ENCODE measurements at places on chromosomes 4 and X.

DNA sequence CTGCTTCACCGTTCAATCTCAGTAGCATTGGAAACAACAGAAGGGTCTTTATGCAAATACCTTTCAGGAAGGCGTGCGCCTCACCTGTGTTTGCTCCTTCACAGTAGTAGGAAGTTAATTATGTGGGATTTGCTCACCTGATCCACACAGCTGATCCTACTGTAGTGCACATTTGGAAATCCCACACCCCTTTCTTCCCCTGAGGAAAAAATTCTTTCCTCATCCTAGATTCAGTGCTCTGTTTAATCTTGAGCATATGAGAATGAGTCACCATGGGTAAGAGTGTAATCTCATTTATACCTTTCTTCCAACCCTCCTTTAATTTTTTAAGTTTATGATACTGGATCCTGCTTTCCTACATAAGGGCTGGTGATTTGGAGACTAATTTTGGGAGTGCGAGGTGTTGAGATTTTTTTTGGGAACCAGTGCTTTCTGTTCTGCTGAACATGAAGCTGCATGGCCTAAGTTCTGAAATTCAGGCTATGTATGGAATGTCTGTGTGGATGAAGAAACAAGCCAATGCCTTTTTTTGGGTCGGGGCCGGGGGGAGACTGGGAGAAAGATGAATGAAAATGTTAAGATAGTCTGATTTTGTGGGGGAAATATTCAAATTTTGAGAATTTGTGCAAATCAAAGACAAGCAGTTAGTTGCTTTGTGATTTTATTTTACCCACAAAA is 19.0 kb downstream of the GAB1 start:
- DNase-seq: no peak

DNA sequence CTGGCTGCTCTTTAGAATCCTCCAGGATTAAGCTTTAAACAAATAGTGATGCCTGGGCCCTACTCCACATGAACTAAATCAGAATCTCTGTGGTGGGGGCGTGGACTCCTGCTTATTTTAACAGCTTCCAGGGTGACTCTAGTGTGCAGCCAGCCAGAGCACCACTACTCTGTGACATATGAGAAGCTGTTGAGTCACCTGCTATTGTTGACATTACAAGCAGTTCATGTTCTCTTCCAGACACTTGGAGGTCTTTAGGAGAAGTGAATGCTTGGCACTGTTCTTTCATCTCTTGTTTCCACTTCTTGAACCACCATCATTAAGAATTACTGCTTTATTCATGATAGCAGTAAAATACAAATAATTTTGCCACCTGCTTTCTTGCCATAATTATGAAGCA is 426 bp upstream of the C4orf51 start:
- DNase-seq: peak; percentile 68

GRCh38 chr4:40262077-40262528 is 65.3 kb downstream of the RHOH start:
- no peak for DNase-seq

DNA sequence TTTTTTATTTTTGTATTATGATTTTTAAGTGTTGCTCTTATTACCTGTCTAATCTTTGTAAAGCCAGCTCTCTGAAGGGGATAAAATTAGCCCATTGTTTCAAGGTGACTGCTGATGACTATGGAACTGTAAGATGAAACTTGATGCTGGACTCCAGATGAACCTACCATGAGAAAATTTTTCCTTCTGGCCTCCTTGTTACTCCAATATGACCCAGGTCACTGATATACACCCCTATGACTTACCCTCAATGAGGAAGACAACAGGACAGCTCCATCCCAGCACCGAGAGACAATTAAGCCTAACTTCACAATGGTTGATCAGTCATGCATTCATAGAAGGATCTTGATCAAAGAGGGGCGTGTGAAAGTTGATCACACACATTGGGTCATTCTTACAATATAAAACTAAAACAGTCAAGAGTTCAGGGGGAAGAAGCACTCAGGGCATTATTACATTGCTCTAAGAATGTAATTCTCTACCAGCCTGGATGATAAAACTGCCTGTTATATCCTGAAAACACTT is 230.8 kb upstream of the AGTR2 start:
- no peak for DNase-seq

DNA sequence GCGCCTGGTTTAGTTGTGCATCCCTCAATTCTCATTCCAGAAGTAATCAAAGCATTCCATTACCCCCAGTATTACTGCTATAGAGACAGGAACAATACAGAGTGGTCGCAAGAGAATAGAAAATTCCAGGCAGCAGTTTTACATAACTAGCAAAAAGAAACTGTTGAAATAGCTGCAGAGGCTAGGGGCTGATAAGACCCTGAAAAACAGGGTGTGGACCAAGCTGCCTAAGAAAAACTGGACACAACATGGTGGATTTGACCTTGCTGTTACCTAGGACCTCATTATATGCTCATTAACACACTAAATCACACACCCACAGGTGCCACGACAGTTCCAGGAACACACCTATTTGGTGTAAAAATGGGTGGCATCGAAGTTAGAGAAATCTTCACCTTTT is 15.4 kb downstream of the EPGN start:
- DNase-seq: no peak

DNA sequence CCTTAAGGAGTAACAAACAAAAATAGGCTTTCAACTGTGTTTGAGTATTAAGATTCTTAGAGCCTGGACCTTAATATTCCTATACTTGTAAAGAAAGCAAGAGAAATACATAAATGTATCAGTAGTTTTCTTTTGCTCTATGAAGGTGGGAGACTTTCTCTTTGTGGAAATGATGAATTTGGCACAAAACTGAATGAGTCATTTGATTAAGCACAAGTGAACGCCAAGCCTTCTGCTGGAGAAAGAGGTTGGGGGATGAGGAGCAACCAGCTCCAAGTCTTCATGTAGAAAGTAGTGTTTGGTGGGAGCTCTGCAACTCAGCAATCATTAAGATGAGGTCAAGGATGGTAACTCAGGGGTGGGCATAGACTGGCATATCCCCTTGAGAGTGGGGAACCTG is 49.6 kb downstream of the MEPE start:
- no peak for DNase-seq

DNA sequence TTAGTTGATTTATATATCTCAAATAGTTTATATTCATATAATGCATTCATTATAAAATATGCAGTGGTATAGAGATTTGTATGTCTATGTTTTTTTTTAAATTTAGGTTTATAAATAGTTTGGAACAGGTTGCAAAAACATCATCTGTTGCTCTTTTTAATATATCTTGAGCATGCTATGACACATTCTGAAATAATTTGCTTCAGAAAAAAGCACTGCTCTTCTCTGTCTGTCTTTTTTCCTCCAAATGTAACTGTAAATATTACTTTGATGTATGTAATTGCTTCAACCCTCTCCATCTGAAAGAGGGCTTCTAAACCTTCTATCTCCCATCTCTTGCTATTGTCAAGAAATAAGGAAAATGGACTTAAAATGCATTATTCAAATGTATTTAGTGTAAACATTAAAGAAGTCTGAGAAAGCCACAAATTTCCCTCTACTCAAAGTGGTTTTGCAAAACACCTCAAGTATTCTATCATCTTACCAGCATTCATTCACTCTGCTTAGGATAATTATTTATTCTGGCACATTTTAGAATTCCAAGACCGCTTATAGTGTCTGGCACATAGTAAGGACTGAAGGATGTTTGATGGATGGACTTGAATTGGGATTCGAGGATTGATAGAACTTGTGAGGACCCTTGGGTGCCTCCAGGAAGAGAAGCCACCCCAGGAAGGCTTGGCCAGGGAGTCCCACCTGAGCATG is 87.8 kb downstream of the CLNK start:
- no peak for DNase-seq

DNA sequence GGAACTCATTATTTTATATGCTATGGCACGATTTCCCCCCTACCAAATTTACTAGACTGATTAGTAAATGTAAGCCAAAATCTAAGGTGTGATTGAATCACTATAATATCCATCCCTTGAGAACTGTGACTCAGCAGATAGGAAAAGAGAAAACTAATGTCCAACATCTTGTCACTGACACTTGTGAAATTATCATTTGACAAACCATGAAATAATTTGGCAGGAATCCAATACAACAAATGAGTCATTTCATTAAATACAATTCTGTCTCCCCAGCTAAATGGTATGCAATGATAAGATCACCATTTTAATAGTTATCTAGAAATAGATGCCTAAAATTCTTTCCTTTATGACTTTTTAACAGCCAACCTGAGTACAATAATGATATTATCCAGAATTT is 462.3 kb downstream of the DMD start:
- DNase-seq: no peak

GRCh38 chr4:85812776-85813175 is 337.8 kb downstream of the ARHGAP24 start:
- DNase-seq: no peak

DNA sequence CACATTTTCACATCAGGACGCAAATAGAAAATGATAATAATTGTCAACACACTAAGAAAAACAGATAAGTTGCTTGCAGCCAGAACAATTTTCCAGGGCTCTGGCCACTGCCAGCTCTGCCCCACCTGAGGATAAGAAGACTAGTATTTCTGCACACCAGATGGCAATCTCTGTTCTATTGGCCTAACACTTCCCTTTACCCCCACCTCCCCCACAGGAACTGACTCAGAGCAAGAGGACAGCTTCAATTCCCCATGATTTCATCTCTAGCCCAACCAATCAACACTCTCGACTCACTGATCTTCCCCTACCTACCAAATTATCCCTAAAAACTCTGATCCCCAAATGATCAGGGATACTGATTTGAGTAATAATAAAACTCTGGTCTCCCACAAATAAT is 164.0 kb downstream of the SMARCA1 start:
- DNase-seq: no peak

- no peak for DNase-seq
Observed at GRCh38 chr4:180953572-180953971, 1289.6 kb upstream of the TENM3 start.

GRCh38 chr4:180850318-180850940 is 1392.8 kb upstream of the TENM3 start:
- no peak for DNase-seq

- DNase-seq: no peak
Observed at GRCh38 chr4:111572470-111572869, 572.8 kb upstream of the FAM241A start.

- DNase-seq: peak; percentile 33
Observed at GRCh38 chr4:107037199-107037584, 1.1 kb upstream of the DKK2 start.

DNA sequence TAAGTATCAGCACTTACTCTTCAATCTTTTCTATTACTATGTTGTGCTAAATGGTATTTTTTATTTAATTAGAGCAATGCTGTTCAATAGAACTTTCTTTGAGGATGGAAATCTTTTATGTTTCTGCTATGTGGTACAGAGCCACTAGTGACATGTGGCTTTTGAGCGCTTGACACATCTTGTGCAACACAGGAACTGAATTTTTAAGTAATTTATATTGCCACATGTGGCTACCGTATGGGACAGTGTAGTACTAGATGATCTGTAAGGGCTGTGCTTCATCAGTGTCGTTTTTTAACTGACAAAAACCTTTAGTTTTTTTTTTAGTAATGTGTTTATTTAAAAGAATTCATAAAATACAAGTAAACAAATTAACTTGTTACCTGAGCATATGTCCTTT is 22.4 kb downstream of the HPRT1 start:
- no peak for DNase-seq

DNA sequence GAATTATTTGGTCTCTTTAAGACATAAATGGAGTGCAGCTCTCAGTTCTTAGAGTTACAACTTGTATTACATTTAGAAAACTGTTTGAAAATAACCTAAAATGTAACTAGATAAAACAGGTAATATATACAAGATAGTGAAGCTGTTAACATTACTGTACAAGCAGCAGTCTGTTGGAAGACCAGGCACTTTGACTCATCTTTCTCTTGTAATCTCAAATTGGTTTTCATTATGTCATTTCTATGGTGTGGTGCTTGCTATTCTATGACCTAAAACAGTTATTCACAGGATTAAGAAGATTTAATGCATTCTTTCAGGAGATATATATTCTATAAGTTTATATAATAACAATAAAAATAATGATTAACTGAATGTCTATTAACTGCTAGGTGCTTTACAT is 282.5 kb upstream of the PITX2 start:
- no peak for DNase-seq

GRCh38 chr4:8422327-8422726 is 18.2 kb downstream of the ACOX3 start:
- no peak for DNase-seq

GRCh38 chrX:21838937-21839333 is 482 bp upstream of the MBTPS2 start:
- DNase-seq: no peak

DNA sequence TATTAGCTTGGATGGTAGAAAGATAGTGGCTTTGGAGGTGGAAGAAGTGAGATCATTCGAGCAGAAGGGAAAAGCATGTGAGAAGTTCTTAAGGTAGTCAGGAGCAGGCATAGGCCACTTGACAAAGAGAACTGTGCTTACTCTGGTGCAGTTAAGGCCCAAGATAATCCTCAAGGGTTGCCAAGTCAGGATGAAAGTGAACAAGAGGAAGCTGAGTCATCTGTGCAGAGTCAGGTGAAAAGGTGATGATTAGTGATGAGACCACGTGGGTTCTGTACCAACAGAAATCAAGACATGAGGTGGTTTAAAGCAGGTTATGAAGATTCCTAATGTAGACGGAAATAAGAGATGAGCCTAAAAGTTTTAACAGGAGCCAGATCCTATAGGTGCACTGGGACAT is 369.8 kb downstream of the DTHD1 start:
- DNase-seq: no peak

- no peak for DNase-seq
Observed at GRCh38 chrX:38347136-38347535, 5.3 kb upstream of the OTC start.

- DNase-seq: peak; percentile 17
Observed at GRCh38 chr4:5784021-5784420, 73.0 kb downstream of the EVC start.

DNA sequence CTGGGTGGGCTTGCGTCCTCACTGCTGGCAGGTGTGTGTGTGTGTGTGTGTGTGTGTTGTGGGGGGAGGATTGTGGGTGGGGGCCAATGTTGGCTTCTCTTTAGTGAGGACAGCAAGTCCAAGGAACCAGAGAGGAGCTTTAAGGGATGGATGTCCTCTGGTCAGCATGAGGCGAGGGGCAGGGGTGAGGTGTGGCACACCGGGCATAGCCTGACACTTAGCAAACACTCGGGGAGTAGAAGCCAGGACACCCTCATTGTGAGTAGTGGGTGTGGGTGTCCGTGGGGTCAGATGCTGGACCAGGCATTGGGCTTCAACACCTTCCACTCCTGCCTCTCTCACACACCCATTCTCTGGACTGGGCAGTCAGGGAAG is 2.8 kb downstream of the SORCS2 start:
- peak; percentile 48 for DNase-seq

DNA sequence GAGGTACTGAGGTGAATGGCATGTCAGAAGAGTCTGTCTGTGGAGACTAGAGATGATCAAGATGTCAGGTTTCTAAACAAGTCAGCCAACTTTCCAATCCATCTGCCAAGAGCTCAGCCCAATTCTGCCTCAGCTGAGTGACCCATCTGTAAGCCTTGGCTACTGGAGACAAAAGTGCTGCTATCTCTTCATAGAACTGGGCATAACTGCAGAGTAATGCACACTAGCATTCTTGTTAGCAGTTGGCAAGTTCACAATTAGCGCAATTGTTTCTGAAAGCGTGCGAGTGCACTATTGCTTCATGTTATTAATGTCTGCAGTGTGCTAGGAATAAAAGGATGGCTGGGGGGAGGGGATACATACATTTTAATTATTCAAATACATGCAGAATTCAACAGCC is 32.9 kb upstream of the SH3D19 start:
- DNase-seq: no peak

- DNase-seq: no peak
Observed at GRCh38 chr4:102598762-102599374, 97.7 kb downstream of the NFKB1 start.

- DNase-seq: peak; percentile 68
Observed at GRCh38 chrX:3711331-3711917, 2.0 kb downstream of the PRKX start.

Data from tibial artery (tissue), 4 donors.